Left ventricle myocardium inferior (tissue), 1 donor: ENCODE measurements at places on chromosomes 6 and 20. TPM values are rescaled to one million over a fixed set of nuclear protein-coding genes. Genes with fewer than 3 reads are reported as not detected.
A peak's percentile ranks its signal among the peaks of the same experiment; 100 is the strongest.

Gene HRH3
- total RNA-seq, result not detected

Gene MYLK2
- total RNA-seq, result 0.25 TPM

Gene EYA4
- total RNA-seq, result 15.4 TPM

Gene ADGRB3
- total RNA-seq, result 1.5 TPM

- no peak for DNase-seq
These were observed 191.1 kb downstream of the SAMD5 start for GRCh38 chr6:147699637-147700036.

DNA sequence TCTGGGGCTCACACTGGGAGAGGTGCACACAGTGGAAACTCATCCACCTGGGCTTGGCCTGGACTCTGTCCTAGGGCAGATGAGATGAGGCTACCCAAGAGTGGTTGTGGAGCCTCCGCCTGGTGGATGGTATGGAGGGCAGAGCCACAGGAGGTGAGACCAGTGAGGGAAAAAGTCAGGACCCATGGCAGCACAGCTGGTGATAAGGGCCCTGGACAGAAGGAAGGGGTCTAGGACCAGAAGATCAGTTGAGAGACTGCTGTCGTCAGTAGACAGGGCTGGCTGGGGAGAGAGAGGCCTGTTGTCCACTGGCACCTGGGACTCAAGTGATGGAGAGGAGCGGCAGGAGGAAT lies 29.8 kb downstream of the PLCG1 start:
- no peak for DNase-seq

DNA sequence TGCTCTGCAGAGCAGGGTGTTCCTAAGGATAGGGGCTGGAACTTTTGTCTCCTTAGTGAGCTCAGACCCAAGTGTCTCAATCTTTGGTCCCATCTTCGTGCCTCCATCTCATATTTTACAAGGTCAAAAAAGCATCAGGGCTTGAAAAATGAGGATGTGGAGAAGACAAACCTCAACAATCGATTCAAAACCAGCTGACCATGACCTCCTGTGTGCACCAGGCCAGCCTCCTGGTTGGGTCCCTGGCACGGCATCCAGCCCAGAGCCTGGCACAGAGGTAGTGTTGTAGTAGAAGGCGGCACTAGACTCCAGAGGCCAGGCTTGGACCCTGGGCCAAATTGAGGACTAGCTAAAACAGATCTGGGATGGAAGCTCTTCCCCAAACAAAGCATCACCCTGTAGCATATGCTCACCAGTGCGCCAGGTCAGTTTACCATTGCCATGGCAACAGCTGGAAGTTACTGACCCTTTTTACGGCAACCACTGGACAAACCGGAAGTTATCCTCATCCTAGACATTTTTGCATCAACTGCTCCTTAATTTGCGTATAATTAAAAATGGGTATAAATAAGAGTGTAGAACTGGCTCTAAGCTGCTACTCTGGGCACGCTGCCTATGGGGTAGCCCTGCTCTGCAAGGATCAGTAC lies 69.3 kb upstream of the BLCAP start:
- DNase-seq, result no peak

DNA sequence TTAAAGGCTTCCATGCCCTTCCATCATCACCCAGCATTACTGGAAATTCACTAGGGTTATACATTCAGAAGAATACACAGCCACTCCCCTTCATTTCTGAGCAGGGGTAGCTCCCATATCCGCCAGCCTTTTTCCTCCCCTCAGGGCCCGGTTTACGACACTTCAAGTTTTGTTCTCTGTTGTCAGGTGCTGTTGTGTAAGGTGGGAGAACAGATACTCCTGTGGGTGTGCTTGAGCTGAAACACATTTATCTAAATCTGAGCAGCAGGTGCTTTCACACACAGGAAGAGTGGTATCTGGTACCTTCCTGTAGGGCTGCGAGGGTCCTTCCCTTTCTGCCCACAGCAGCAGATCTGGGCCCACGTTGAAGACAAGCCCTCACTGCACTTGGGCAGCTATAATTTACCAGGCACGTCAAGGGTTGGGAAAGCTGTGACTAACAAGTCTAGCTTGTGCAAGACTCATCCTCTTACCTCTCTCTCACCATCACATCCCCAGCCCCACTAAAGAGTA lies 215.8 kb upstream of the RREB1 start:
- no peak for DNase-seq

- no peak for DNase-seq
These were observed 61.5 kb downstream of the TRAM2 start for GRCh38 chr6:52515219-52515960.

GRCh38 chr6:41539204-41539603 lies 7.0 kb upstream of the FOXP4 start:
- DNase-seq, result no peak

DNA sequence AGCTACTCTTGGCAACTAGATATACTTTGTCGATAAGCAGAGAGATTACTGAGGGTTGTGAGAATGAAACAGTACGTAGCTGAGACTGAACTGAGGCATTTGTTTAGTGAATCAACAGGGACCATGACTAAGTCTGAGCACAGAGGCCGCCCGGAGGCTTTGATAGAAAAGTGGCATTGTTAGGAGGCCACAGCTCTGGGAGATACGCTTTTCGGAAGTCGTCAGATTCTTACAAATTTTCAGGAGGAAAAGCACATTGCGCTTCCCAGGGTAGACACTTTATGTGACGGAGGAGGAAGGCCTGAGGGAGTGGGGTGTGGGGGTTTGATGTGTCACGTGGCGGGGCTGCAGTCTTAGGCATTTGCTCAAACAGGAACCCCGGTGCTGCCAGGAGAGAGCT lies 69.4 kb downstream of the PSMG4 start:
- DNase-seq, result no peak

DNA sequence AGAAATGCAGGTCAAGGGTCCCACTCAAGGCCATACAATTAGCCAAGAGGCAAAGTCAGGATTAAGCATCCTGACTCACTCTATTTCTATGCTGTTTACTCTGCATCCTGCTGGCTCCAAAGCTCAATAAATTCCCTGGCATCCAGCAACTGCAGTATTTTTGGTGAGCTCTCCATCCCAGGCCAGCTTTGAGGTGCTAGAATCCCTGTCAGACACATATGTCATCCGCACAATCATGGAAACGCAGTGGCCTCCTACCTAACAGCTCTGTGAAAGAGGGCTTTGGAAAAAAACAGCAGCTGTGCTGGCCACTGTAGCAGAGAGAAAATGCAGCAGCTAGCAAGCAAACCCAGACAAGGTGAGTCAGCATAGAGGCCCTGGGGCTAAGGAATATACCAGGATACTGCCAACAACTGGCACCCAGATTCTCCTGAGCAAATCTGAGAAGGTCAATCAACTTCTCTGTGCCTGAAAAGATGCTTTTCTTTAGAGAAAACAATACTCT lies 58.4 kb downstream of the ANKEF1 start:
- DNase-seq, result no peak

GRCh38 chr6:166589786-166590574 lies 3.5 kb upstream of the RAMACL start:
- DNase-seq, result no peak

DNA sequence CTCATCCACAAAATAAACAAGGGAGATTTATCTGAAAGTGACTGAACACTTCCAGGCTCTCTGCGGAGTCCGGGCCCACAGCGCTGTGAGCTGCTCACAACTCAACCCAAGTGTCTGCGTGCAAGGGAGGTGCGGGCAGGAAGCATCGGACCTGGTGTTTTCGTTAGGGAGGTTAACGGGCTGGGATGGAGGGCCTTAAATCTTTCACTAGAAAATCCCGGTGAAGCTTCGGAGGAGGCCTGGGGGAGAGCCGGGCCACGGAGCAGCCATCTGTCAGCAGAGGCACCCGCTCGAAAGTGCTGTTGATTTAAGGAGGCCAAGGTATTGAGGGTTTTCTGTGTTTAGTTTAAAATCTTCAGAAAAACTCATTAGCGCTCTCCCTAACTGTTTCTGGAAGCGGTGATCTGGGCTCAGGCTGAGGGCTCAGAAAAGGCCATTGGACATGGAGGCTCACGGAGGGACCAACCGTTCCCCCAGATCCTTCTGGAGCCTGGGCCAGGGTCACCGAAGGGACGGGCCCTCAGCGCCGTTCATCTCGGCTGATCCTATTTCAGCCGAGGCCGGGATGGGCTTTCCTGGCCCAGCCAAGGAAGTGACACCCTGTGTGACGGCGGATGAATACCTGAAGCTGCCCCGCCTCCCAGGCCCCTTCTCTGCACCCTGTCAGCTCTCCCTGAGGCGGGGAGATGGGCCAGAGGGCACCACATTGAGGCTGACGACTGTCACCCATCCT lies 20.7 kb downstream of the GATA5 start:
- no peak for DNase-seq

DNA sequence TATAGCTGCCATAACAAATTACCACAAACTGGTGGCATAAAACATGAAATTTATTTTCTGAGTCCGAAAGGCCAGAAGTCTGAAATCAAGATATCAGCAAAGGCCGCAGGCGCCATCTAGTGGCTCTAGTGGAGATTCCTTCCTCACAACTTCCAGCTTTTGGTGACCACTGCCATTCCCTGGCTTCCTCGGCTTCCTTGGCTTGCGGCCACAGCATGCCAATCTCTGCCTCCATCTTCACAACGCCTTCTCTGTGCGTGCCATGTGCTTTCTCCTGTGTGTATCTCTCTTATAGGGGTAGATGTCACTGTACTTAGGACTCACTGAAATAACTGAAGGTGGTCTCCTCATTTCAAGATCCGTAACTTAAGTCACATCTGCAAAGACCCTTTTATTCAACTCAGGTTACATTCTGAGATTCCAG lies 5.4 kb upstream of the PLAGL1 start:
- peak; percentile 73 for DNase-seq

DNA sequence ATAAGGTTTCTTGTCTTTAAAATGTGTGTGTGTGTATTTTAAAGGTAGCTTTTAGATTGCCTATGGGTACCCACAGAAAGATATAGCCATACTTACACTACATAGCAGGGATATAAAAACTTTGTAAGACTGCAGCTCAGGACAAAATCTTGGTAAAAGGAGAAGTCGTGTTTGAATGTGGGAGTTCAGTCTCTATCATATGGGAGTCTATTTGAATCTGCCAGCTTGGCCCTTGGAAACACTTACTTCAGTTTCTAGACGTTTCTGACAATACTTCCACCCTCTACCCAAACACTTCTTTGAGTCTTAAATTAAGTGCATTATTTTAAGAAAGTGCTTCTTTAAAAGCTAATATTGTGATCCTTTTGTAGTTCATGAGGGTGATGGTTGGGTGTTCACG lies 155.7 kb downstream of the CARMIL1 start:
- no peak for DNase-seq

DNA sequence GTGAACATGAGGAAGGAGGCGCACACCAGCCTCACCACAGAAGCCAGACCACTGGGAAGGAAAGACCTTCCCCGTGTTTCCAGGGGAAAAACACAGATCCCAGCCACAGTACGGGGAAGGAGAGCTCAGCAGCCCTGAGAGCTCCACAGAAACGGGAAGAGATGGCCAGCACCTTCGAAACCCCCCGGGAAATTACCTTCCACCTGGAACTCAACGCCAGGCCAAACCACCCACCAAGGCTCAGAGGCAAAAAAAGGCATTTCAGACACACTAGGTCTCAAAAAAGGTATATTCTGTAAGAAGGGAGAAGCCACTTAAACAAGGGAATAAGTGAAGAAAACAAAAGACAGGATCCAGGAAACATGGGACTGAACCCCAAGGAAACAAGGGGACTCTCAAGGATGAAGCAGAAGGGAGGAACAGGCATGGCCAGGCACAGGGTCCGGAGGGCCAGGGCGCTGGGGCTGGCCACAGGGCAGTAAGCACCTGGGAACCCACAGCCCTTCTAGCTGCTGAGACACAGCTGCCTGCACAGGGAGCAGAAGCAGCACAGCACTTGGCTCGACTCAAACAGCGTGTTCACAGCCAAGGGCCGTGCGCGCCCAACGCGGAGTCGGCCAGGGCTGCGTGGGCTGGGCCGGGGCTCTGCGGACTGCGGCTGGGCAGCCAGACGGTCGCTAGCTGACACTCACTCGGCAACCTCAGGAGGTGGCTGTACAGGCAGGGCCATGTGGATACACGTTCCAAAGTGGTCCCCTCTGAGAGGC lies 44.6 kb downstream of the TAF4 start:
- DNase-seq, result peak; percentile 78

DNA sequence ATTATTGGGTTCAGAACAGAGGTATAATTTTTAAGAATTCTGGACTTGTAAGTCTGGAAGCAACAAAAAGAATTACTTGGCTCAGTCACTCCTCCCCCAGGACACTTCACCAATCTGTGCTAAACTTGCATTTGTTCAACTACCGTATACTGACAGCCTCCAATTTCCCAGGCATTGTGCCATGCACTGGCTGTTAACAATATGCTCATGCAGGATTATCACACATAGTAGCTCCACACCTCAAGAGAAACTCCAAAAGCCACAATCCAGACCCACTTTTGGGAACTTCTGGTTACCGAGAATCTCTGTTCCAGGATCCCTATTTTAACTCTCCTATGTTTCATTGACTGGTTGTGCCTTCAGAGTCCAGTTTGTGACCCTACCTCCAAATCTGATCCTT lies 7.7 kb downstream of the ADGRF1 start:
- no peak for DNase-seq

DNA sequence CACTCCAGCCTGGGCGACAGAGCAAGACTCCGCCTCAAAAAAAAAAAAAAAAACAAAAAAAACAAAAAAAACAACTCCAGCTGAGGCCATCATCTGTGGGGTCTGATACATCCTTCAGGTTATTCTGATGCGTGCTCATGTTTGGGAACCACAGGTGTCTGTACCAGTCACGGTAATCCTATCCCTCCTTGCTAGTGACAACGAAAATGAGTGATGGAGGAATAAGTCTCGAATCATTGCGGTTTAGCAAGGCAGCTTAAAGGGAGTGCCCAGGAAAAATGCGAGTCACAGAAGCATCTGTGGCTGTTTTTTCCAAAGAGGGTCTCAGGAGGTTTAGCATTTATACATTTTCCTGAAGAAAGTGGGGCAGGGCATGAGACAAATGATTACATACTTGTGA lies 48.8 kb downstream of the MCUR1 start:
- no peak for DNase-seq

GRCh38 chr6:6724539-6725467 lies 136.3 kb downstream of the LY86 start:
- peak; percentile 73 for DNase-seq

DNA sequence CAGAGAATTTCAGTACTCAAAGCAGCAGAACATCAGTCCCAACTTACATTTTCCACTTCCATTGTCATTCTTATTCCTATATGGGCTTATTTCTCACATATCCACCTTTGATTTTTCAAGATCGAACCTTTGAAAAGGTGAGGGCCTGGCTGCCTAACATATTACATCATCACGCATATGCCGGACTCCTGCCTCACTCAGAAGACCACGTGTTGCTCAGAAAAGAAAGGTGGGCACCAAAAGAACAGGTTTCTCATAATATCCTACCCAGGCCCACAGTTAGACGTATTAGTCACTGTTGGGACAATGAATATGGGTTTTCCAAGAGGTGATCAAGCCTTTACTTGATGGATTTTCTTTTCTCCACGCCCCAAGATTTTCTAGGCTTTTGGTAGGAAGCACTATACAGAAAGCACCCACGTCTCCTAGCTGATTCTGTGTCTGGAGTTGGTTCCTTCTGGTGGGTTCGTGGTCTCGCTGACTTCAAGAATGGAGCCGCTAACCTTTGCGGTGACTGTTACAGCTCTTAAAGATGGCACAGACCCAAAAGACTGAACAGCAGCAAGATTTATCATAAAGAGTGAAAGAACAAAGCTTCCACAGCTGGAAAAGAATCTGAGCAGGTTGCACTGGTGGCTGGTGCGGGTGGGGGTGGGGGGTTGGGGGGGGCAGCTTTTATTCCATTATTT lies 168.9 kb downstream of the ATXN1 start:
- DNase-seq, result no peak

- DNase-seq, result no peak
These were observed 91.5 kb downstream of the HIVEP2 start for GRCh38 chr6:142853244-142854180.
